GM18507 (cell line): ENCODE measurements at places on chromosomes 12 and 14.

DNA sequence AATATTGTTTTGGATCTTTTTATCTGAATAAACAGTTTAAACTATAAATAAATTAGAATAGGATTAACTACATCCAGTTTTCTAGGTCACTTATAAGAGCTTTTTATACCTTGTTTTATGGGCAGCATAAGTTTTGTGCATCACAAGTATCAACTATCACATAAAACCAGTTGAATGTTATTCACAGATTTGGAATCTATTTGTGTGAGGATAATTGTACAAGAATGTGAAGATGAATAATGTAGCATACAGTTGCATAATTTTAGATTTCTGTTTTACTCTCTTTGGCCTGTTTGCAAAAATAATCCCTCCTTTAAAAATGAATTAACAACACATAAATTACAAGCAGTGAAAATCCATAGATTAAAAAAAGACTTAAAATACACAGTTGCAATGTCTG is 88.8 kb downstream of the SCFD1 start:
- no peak for DNase-seq

DNA sequence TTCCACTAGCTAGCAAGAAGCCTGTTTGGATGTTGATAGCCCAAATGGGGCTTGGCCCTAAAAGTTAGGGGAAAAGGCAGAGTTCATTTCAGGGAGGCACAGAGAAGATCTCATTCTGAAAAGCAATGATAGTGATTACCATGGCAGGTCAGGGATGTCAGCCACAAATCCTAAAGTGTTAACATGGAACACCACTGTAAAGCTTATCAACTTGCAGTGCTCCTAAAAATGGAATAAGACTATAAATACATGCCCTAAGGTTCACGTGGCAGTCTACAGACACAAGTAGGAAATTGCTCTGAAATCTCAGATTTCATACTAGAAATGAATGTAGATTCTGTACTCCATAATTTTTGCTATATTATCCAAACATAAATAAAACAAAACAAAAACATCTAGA is 280.0 kb upstream of the E2F7 start:
- no peak for DNase-seq

- no peak for DNase-seq
Observed at GRCh38 chr12:47078733-47079467, 521 bp upstream of the PCED1B start.

DNA sequence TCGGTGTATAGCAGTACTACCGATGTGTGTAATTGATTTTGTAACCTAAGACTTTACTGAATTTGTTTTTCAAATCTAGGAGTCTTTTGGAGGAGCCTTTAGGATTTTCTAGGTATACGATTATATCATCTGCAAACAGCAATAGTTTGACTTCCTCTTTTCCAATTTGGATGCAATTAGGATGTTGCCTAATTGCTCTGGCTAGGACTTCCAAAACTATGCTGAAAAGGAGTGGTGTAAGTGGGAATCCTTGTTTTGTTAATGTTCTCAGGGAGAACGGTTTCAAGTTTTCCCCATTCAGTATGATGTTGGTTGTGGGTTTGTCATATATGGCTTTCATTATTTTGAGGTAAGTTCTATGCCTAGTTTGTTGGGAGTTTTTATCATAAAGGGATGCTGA is 171.6 kb upstream of the PDE3A start:
- DNase-seq = no peak

GRCh38 chr14:93892505-93892839 is 34.7 kb upstream of the FAM181A start:
- no peak for DNase-seq

GRCh38 chr14:64210216-64210615 is 84.0 kb downstream of the ESR2 start:
- no peak for DNase-seq

DNA sequence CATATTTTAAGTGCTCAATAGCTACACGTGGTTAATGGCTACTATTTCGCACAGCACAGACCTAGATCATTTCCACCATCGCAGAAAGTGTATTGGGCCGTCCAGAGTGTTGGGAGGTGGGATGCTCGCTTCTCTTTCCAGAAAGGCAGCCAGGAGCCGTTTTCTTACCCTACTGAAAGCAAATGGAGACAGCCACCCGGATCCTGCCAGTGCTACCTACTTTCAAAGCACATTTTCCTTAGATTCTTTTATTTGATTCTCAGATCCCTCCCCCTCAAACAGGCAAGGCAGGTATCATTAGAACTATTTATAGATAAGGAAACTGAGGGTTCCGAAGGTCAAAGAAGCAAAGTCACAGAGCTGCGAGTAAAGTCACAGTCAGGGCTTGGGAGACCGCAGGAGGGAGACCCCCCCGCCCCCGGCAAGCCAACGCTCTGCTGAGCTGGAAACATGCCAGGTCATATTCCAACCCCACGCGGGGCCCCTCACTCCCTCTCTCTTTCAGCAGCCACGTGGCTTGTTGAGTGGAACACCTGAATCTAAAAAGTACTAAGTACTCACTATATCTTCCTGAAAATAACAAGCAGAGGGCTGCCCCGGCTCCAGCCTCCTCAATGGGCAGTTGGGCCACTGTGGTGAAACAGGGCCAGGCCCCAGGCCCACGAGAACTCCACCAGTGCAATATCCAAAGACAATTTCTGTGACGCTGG is 36.2 kb downstream of the PRIMA1 start:
- DNase-seq = no peak

- DNase-seq = no peak
Observed at GRCh38 chr14:99394602-99395156, 86.0 kb downstream of the SETD3 start.

- no peak for DNase-seq
Observed at GRCh38 chr12:19369691-19370148, 69.6 kb upstream of the AEBP2 start.

- DNase-seq = no peak
Observed at GRCh38 chr14:71441126-71441525, 491.1 kb upstream of the RGS6 start.

GRCh38 chr12:132077322-132078100 is 66.6 kb downstream of the DDX51 start:
- no peak for DNase-seq

DNA sequence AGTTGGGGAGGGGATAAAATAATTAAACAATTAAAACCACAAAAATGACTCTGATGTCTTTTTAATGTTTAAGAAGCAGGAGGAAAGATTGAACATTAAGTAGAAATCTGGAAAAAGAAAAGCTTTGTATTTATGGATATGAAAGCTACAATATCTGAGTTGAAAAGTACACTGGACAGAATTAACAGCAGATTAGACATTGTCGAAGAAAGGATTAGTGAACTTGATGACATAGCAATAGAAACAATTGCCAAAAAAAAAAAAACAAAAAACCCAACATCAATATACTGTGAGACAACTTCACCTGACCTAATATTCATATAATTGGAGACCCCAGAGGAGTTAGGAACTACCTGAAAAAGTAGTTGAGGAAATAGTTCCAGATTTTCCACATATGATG is 289.5 kb upstream of the RGS6 start:
- no peak for DNase-seq

GRCh38 chr14:74616996-74617700 is 5.1 kb upstream of the LTBP2 start:
- no peak for DNase-seq

GRCh38 chr14:58571769-58572472 is 65.8 kb upstream of the DACT1 start:
- no peak for DNase-seq

DNA sequence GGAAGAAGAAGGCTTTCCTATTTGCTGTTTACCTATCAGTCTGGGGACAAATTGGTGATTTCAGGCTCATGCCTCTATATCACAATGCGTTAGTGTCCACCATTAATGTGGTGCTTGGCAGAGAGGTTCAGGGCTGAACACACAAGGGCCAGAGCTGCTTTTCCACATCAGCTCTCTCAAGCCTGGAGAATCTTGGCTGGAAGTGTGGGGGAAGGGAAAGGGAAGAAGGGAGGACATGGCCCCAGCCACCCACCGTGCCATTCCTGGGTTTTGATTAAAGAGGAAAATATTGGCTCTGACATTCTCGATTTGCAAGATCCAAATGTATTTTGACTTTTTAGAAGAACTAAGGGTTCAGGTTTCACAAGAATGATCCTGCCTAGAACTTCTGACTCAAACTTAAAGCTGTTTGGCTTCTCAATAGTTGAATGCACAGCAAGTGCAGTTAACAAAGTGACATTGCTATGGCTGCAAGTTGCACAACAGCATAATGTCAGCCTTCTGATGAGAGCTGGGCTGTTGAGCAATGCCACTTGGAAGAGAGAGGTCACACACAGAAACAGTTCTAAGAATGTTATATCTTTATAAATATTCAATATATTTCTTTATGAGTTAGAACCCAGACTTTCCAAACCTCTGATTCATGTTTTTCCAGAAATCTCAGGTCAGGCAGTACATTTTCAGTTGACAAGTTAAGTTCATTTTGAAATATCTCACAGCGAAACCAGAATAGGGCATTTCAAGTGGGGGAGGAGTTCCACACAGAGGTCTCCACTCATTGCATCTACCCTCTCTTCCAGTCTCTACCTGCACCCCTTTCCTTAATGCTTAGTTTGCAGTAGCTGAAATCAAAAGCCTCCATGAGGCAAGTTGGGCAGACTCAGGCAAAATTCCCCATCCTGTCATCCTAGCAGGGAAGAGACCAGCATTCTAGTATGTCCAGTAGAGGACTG is 25.3 kb downstream of the IGF1 start:
- no peak for DNase-seq

DNA sequence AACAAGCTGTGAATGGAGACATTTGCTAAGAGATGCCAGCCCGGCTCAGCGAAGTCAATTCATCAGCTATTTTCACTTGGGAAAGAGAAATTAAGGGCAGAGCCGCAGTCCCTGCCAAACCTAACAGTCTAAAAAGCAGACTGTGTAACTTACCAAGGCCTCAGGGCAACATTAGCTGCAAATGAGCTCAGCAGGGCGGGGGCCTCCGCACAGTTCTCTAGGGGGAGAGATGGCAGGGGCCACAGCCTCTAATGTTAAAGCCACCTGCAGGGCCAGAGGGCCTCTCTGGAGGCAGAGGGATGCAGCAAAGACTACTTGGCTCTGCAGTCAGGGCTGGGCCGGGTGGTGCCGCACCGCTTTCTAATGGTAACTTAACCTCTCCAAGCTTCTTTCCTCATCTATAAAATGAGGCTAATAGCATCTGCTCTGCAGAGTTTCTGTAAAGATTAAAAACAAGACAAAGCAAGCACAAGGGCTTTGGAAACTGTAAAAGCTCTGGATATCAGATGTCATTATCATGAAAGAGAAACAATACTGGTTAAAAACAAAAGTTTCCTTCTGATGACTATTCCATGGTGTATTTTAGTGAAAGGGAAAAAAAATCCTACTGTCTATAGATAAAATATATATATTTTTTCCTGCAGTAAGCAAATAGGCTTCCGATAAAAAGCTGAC is 13.4 kb upstream of the GPRC5A start:
- no peak for DNase-seq

GRCh38 chr14:82776958-82777357 is 1243.3 kb upstream of the SEL1L start:
- DNase-seq = no peak

DNA sequence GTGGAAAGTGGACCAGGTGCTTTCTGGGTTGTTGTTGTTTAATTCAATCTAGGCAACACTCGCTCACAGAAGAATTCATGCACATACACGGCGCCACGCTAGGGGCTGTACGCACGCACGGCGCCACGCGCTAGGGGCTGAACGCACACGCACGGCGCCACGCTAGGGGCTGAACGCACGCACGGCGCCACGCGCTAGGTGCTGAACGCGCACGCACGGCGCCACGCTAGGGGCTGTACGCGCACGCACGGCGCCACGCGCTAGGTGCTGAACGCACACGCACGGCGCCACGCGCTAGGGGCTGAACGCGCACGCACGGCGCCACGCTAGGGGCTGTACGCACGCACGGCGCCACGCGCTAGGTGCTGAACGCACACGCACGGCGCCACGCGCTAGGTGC is 54.3 kb downstream of the NINJ2 start:
- no peak for DNase-seq

DNA sequence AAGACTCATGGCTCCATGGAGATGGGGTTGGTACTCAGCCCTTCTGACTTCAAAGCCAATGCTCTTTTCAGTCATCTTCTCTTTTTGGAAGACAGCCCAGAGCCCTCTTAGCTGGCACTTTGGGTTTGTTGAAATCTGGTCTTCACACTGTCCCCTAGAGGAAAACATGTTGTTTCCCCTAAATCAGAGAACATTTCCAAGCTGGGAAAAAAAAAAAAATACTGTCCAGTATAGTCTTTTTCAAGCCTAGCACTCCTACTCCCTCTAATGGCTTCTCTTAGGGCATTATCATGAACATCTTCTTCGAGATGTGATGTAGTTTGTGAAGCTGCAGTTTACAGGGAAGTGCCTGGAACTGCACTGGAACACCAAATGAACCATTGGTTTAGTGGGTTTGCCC is 3.0 kb upstream of the ZC3H14 start:
- DNase-seq = no peak

DNA sequence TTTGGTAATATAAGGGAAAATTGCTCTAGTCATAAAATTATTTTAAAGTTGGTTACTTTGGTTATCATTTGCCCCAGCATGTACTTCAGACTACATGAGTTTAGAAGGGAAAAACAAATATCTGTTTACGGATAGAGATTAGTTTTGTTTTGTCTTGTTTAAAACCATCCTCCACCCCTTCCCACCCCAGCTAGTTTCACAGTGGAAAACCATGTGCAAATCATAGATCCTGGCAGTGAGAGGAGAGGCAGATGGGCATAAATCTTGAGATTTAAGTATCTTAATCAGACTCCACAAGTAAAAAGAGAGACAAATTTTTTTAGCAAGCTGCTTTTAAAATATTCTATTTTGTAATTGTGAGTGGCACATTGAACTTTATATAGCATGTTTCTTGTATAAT is 424.7 kb downstream of the TMEM117 start:
- DNase-seq = no peak
